ENCODE measurements at places on chromosomes 6 and 20. TPM values are rescaled to one million over a fixed set of nuclear protein-coding genes. Genes with fewer than 3 reads are reported as not detected.

DNA sequence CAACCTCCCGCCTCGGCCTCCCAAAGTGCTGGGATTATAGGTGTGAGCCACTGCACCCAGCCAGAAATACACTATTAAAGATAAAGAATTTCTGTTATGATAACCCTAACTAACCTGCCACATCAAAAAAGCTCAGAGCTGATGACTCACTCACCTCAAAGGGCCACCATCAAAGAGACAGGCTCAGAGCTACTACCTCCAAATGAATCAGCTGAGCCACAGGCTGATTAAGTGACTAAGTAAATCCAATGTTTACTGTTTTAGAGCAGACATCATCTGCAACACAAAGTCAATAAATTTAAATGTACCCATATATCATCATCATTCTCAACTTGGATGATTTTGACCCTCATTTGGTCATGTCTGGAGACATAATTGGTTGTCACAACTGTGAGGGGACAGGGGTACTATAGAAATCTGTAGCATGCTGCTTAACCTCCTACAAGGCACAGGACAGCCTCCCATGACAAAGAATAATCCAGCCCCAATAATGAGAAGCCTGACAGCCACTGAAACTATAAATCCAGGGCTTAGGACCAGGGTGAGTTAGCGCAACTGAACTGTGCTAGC is 106.5 kb downstream of the ATP9A start:
- no peaks in the 10 kb centered on the region for H3K36me3 ChIP-seq
- no peaks in the 10 kb centered on the region for H3K27me3 ChIP-seq
- DNase-seq = no peak
- no peak overlapping the region for H3K27ac ChIP-seq

GRCh38 chr20:23645575-23645974 is 7.8 kb upstream of the CST3 start:
- H3K4me3 ChIP-seq = no peak overlapping the region
- DNase-seq = no peak
- peaks cover 4% of the 10 kb centered on the region for H3K4me1 ChIP-seq
- no peak overlapping the region for H3K27ac ChIP-seq

DNA sequence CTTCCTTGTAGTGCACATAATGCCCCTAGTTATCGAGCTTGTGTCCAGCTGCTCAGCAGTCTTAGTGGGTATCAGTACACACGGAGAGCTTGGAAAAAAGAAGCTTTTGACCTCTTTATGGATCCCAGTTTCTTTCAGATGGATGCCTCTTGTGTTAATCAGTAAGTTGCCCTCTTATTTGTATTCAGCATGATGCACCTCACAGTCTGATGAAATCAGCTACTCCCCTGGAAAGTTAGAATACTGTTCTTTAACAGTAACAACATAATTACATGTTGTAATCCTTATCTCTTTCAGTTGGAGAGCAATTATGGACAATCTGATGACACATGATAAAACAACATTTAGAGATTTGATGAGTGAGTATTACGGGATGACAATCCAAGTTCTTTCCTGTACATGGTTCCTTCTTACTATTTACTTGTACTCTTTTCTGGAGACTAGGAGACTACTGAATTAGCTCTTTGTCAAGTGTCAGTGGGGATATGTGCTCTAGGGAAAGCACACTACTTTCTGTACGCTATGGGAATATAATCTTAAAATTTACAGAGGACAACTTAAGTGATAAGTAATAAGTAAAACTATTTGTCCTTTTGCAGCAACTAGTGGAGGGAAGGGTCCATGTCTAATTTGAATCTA is 39.1 kb downstream of the PGM3 start:
- H3K36me3 ChIP-seq = peaks cover 17% of the 10 kb centered on the region
- H3K4me1 ChIP-seq = no peaks in the 10 kb centered on the region
- no peaks in the 10 kb centered on the region for H3K27me3 ChIP-seq
- H3K27ac ChIP-seq = no peak overlapping the region
- H3K4me3 ChIP-seq = no peak overlapping the region
- no peak for DNase-seq

DNA sequence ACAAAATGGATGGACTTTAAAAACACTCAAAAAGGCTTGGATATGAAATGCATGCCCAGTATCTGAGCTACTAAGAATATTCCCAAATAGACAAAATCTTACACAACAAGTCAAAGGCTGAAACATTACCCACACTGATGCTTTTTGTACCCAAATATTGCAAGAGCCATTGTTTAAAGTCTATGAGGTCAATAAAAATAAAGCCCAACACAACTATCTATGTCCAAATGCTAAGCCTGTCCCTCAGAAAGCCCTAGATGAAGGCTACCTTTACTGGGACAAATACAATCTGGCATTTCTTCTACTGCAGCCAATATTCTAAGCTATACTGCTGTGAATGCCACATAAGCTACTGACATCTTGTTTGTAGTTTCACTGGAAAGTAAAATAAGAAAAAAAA is 54.3 kb downstream of the RALGAPA2 start:
- no peaks in the 10 kb centered on the region for H3K27me3 ChIP-seq
- no peak overlapping the region for H3K27ac ChIP-seq
- H3K36me3 ChIP-seq = peaks cover 11% of the 10 kb centered on the region

DNA sequence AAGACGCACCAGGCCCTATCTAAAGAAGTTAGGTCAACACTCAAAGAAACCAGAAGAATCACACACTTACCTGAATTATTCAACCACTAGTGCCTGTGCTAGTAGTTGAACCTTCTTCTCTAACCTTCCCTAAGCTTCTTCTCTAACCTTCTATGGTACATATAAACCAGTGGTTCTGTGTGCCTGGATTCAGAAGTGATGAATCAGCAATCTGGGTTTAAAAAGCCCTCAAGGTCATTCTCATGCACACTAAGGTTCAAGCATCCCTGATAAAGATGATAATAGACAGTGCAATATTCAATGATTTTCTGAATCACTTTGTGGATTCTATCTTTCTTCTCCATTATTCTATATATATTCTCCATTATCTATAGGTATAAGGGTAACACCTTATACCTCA is 271.4 kb upstream of the TBX18 start:
- no peaks in the 10 kb centered on the region for H3K27me3 ChIP-seq
- no peak overlapping the region for H3K27ac ChIP-seq
- no peak overlapping the region for H3K4me3 ChIP-seq
- DNase-seq = no peak
- peaks cover 5% of the 10 kb centered on the region for H3K36me3 ChIP-seq

Gene AIG1
- polyA plus RNA-seq = 9.6 TPM

Gene RBM24
- polyA plus RNA-seq = not detected

Gene CLDN20
- polyA plus RNA-seq = not detected

DNA sequence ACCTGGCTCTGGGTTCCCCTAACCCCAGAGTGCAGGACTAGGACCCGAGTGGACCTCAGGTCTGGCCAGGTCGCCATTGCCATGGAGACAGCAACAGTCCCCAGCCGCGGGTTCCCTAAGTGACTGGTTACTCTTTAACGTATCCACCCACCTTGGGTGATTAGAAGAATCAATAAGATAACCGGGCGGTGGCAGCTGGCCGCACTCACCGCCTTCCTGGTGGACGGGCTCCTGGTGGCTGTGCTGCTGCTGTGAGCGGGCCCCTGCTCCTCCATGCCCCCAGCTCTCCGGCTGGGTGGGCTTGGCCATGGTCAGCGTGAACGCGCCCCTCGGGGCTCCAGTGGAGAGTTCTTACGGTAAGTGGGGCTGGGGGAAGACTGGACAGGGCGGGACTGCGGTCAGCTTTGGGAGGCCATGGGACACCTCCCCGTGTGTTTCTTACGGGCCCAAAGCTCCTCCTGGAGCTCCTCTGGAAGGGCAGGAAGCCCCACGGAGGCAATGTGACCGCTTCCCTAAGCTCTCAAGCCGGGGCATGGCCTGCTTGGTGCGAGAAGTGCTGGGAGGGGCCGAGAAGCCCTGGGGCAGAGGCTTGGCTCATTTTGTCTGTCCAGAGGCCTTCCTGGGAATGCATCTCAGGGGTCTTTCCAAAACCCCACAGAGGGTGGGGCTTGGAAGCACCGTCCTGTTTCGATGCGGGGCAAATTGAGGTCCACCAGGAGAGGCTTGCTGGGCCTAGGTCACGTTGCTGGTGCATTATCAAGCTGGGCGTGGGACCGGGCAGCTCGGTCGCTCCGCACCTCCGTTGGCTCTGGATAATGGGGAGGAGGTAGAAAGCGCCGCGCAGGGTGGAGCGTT is at the start of gene HNF4A:
Gene HNF4A, plus strand, starts transcription at position 202 of the 855 bp plus-strand sequence. Its CDS starts 106 bp downstream, at position 308.
- DNase-seq = no peak
- H3K4me1 ChIP-seq = no peaks in the 10 kb centered on the region
- H3K27me3 ChIP-seq = peaks cover 26% of the 10 kb centered on the region
- no peak within 1 kb of the TSS for H3K27ac ChIP-seq
- H3K36me3 ChIP-seq = no peaks in the 10 kb centered on the region
- H3K4me3 ChIP-seq = no peak within 1 kb of the TSS

- DNase-seq = no peak
- no peaks in the 10 kb centered on the region for H3K4me1 ChIP-seq
- H3K36me3 ChIP-seq = no peaks in the 10 kb centered on the region
- H3K27ac ChIP-seq = no peak overlapping the region
- H3K4me3 ChIP-seq = no peak overlapping the region
Measured at GRCh38 chr20:52744441-52744840, 227.7 kb upstream of the TSHZ2 start.

DNA sequence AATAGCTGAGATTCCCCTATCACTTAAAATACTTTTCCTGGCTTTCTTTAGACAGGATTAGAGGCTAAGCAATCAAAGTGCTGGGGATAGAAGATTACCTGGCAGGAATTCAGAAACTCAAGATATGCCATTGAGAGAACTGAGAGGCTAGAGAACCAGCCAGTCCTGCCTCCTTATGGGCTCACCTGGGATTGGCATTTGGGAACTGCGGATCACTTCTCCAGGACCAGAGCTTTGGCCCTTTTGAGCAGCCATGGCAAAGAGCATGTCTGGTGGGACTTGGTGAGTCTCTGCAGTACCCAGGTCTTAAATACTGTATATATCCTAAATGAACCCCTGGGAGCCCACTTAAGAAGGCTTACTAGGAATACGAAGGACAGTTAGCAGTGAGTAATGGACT is 399.1 kb downstream of the BTBD3 start:
- DNase-seq = no peak
- H3K4me3 ChIP-seq = no peak overlapping the region
- no peaks in the 10 kb centered on the region for H3K4me1 ChIP-seq
- H3K27me3 ChIP-seq = no peaks in the 10 kb centered on the region
- H3K27ac ChIP-seq = no peak overlapping the region

DNA sequence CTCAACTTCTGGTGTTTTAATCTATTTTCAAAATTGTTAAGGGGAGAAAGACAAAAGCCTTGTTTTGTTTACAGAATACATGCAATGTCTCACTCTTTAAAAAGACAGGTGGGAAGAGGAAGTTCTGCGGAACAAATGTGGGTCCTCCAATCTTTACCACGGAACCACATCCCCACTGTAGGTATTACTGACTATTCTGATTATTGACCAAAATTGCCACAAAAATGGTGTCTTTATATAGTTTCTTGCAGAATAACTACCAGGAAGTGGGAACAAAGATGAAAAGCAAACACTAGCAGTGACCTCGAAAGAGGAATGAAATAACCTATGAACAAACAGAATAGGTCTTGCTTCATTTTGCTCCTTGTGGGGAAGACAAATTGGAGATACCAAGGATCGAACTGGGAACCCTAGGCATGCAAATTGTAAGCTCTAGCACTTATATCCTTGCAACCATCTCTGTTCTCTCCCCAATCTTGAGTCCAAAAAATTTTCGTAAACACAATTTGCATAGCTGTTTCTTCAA is 106.7 kb downstream of the GPX5 start:
- no peak overlapping the region for H3K4me3 ChIP-seq
- H3K4me1 ChIP-seq = peaks cover 16% of the 10 kb centered on the region
- peaks cover 16% of the 10 kb centered on the region for H3K36me3 ChIP-seq

DNA sequence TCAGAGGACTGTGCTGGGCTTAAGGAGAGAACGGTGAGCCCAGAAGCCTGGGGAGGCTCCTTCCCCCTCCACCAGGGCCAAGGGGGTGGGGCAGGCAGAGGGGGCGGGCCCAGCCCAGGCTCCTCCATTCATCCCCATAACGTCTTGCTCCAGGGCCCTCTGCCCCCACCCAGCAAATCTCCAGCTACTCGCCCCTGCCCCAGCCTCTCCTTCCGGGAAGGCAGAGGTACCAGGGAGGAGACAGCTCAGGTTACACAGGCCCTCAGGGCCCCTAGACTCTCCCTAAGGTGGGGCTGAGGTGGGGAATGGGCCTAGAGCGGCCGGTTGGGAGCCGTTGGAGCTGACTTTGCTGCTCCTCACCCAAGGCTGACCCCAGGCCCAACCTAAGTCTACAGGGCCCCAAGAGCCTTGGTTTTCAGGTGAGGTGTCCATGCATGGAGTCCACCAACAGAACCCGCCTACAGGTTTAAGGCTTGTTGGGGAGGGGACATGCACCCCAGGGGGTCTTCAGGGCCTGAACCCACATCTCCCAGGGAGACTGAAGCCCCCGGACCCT is 1.2 kb downstream of the LAMA5 start:
- H3K27ac ChIP-seq = no peak overlapping the region
- peaks cover 24% of the 10 kb centered on the region for H3K4me1 ChIP-seq
- H3K4me3 ChIP-seq = peak overlapping the region; percentile 65
- no peaks in the 10 kb centered on the region for H3K36me3 ChIP-seq
- no peak for DNase-seq
- H3K27me3 ChIP-seq = peaks cover 4% of the 10 kb centered on the region

Gene KCNQ5
- 5.4 TPM for polyA plus RNA-seq

DNA sequence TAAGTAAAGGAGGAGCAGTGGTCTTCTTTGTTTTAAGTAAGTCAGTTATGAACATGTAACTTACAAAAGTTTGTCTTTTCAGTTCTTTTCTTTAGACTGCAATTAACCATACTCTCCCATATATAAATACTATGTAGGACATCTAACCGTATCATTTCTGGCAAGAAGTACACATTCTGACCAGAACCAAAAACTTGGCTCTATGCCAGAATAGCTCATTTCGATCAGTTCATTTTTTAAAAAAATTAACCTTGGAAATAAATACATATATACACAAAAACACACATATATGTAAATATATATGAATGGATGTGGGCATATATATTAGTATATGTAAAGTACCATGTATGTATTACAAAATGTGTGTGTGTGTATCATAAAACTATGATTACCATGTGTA is 145.0 kb downstream of the PHACTR1 start:
- no peaks in the 10 kb centered on the region for H3K36me3 ChIP-seq
- no peak overlapping the region for H3K27ac ChIP-seq
- H3K4me3 ChIP-seq = no peak overlapping the region
- DNase-seq = no peak
- no peaks in the 10 kb centered on the region for H3K4me1 ChIP-seq

DNA sequence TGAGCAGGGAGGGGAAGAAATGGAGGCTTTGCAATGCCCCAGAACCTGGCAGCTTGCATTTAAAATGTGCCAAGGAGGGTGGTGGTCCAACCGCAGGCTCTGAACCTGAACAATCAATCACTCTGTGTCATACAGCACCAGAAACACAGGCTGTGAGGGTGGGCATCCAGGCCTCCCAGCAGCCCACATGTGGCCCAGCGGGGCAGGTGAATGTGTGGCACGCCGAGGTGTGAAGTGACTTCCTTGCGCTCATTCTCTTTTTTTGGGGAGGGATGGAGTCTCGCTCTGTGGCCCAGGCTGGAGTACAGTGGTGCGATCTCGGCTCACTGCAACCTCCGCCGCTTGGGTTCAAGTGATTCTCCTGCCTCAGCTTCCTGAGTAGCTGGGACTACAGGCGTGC is 80.5 kb downstream of the GINS1 start:
- H3K4me1 ChIP-seq = peaks cover 5% of the 10 kb centered on the region
- H3K27ac ChIP-seq = no peak overlapping the region
- no peaks in the 10 kb centered on the region for H3K36me3 ChIP-seq
- no peak overlapping the region for H3K4me3 ChIP-seq
- no peak for DNase-seq

Measured in naive B cell (primary cell).